ENCODE measurements at places on chromosomes 2 and 18.

GRCh38 chr2:232418466-232419244 is 12.0 kb downstream of the ALPG start:
- DNase-seq = no peak

DNA sequence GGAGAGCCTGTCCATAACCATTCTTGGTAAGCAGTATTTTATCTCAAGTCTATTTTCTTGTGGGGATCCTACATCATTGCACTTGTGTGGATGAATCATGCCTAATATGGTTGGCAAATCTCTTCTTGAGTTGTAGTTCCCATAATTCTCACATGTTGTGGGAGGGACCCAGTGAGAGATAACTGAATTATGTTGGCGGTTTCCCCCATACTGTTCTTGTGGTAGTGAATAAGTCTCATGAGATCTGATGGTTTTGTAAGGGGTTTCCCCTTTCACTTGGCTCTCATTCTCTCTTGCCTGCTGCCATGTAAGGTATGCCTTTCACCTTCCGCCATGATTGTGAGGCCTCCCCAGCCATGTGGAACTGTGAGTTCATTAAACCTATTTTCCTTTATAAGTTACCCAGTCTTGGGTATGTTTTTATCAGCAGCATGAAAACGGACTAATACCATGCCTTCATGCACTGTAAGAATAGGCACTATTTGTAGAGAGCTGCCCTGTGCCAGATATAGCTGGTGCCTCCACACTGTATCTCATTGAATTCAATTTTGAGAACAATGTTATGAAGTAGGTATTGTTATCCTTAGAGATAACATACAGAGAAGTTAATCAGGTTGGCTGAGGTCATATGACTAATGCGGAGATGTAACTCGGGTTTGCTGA is 148.3 kb downstream of the PLCL1 start:
- DNase-seq = no peak

GRCh38 chr2:11865378-11865777 is 118.9 kb downstream of the LPIN1 start:
- DNase-seq = no peak

DNA sequence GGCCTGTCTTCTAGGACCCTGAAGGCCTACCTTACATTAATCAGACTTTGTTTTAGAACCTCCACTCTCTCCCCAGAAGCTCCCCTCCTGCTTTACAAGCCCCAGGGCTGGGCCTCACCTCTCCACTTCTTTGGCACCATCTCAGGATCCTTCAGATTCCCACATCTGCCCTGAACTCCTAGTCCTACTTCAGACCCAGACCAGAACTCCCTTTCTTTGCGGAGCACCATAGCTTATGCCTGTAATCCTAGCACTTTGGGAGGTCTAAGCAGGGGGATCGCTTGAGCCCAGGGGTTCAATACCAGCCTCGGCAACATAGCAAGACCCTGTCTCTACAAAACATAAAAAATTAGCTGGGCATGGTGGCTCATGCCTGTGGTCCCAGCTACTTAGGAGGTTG is 991 bp downstream of the CHCHD5 start:
- no peak for DNase-seq

DNA sequence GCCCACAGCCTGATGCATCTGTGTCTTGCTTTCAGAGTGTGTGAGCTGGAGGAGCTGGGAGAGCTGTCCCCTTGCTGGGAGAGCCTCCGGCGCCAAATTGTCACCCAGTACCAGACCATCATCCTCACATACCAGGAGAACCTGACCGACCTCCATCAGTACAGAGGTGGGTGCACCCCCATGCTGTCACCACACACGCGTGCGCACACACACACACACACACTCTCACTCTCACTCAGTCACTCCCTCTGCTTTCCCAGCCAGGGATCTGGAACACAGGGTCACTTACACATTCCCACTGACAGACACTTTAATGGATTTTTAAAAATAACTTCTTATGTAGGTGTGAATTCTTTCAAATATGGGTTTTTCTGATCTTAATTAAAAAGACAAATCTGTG is 64.5 kb downstream of the COA5 start:
- DNase-seq = no peak

DNA sequence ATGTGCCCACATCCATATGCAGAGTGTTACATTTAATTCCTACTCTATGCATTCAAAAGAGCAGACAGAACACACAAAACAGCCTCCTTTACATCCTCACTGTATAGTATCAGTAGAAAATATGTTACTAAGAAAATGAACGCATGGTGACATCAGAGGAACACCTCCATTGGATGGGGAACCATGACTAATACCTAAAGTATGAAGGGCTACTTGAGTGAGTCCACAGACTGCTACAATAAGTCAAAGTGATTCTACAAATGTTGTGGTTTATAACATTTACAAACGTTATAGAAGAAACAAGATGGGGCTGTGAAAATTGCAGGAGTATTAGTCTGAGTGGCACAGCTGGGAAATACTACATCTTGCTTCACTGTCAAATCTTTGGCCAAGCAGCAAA is 1830.9 kb upstream of the PIK3C3 start:
- no peak for DNase-seq

GRCh38 chr2:54500404-54501205 is 44.5 kb downstream of the SPTBN1 start:
- no peak for DNase-seq

DNA sequence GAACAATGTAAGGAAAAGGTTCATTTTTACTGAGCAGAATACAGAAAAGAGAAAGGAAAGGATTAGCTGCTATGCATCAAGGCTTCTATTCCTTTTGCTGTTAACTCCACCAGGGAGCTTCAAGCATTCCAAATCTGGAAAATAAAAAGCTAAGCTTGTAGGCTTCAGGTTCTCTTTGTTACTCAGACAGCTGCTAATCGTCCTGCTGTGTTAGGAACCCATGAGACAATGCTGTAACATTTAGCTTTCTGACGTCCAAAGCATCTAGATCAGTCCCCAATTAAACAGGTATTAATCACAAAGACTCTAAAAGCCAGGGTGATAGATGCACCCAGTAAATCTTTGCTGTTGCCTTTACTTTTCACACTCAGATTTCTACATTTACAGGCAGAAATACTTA is 103.8 kb downstream of the EPHA4 start:
- no peak for DNase-seq

GRCh38 chr2:237045449-237045848 is 40.2 kb upstream of the COPS8 start:
- DNase-seq = no peak

- no peak for DNase-seq
Observed at GRCh38 chr2:100783987-100784386, 36.0 kb upstream of the NPAS2 start.

DNA sequence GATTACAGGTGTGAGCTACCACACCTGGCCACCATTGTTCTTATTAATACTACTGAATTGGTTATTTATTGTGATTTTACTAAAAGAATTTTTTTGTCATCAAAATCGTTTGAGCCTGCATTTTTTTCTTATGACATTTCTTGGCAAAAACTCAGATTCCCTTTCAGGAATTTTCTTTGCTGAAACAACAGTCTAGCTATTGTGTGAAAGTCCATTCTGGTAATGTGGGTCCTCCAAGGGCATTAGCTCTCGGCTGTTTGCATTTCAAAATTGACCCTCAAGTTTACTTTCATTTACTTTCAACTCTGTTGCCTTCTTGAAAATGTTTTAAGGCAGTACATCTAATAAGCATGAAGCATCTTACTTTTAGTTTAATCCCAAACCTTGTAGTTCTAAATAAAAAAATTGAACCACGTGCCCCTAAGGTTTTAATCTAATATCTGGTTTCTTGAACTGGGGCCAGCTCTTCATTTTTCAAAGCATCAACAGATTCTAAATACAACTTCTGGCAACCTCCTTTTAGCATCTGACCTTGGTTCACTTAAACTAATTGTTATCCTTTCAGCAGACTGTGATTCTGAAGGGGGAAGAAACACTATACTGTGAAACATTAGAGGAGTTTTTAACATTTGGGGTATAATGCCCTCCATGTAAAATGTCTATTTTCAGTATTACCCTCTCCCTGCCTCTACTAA is 325.2 kb upstream of the RAB12 start:
- no peak for DNase-seq

DNA sequence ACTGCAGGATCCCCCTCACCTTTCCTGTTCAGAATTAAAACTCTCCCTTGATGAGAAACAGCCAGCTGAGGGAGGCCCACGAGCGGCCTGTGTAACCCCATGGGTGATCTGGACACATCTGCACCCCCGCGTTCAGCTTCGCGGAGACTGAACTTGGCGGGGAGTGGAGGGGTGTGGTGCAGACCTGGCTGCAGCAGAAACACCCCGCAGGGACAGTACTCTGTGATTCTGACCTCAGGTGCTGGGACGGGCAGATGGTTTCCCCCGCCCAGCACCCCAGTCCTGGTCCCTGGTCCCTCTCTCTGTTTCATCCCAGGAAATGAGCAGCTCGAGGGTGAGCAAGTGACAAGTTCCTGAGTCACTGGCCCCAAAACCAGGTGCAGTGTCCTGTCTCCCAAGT is 41.2 kb downstream of the GBX2 start:
- no peak for DNase-seq

- DNase-seq = no peak
Observed at GRCh38 chr2:85078536-85078935, 54.7 kb upstream of the TCF7L1 start.

GRCh38 chr2:30655211-30655610 is 152.0 kb downstream of the CAPN13 start:
- DNase-seq = no peak

DNA sequence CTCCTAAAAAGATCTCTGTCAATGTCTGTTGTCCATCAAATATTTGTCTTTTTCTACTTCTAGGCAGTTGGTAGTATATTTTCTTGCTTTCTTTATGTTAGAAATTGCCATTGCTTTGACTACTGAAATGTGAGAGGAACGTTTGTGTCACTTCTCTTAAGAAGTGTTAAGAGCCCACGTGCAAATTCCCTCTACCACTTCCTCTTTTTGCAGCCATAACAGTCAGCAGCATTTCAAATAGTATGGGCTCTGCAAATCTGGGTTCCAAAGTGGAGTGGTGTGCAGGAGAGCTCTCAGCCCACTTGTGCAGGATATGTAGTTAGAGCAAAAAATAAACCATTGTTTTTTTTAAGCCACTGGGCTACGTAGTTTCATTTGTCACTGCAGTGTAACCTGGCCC is 314.0 kb downstream of the MEIS1 start:
- no peak for DNase-seq

- DNase-seq = no peak
Observed at GRCh38 chr18:45071956-45072355, 391.3 kb downstream of the SETBP1 start.

GRCh38 chr2:203155406-203155805 is 83.4 kb upstream of the CYP20A1 start:
- no peak for DNase-seq

DNA sequence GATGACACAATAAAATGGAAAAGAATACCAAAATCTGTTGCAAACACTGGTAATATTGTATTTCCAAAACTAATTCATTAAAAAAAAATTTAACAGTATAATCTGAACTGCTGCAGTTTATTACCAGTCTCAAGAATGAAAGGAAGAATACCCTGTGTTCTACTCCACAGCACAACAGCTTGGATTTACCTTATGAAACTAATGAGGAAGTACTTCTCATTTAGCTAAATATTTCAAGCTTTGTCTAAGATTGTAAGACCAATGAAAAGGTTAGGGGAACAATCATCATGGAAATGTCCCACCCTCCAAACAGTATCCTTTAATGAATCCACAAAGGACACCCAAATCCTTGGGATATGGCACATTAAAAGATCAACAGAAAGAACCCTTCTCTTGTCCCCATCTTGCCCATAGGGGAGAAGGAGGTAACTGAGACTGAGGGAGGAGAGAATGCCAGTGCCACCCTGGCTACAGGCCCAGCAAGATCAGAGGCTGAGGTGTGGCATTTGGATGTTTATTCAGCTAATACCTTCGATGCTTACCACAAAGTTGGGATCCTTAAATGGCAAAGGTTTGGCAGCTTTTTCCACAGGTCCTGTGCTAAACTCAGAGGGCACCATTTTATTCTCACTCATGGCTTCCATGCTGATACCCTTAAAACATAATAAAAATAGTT is 17.7 kb downstream of the INO80C start:
- no peak for DNase-seq

DNA sequence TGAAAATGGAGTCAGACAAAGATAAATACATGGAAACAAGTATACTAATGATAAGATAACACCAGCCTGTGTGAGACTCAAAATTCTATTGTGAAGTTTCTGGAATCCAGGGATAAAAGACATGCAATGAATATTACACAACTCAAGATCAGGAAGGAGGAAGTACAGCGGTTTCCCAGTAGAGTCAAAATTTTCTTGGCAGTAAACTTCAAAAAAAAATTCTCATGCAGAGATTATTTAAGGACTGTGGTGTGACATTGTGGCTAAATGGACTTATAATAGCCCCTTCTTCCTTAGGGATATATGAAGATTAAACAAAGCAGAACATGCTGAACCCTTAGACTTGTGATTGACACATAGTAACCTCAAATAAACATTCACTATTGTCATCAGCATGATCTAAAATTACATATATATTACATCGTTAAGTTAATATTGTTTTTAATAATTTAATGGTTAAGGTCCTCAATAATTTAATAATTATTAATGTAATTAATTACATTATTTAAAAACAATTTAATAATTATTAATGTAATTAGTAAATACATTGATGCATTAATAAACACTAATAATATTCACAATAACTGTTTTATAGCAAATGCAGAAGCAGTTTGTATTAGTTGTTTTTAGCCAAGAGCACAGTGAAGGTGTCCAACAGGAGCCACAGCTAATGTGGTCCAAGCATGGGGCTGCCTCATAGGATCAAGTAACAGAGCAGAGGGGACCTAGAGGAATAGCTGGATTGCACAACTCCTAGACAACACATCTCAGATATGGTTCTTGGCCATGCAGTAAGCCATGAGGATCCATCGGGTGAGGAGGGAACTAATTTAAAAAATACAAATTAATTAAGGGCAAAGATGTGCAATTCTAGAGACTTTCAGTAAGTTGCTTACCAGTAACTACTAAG is 77.3 kb downstream of the POLE4 start:
- no peak for DNase-seq

Data from HuH-7.5 (cell line).